ENCODE measurements at places on chromosomes 5 and 9.
A peak's percentile ranks its signal among the peaks of the same experiment; 100 is the strongest.

DNA sequence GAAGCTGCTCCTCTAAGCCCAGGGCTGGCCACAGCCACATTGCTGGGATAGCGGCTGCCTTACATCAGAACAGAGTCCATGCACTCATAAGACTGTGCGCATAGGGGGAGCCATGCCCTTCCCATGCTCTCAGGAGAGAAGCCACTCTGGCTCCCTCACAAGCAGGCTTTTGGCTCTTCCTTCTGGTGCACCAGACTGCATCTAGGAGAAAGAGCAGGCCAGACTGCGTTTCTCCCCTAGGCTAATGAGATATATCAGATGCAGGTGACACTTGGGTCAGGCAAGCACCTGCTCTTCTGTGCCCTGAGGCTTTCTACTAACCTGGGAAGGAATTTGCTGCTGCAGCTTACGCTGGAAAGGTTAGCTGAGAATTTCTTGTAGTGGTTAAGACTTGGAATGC is 43.2 kb upstream of the BRINP1 start:
- DNase-seq, result no peak

DNA sequence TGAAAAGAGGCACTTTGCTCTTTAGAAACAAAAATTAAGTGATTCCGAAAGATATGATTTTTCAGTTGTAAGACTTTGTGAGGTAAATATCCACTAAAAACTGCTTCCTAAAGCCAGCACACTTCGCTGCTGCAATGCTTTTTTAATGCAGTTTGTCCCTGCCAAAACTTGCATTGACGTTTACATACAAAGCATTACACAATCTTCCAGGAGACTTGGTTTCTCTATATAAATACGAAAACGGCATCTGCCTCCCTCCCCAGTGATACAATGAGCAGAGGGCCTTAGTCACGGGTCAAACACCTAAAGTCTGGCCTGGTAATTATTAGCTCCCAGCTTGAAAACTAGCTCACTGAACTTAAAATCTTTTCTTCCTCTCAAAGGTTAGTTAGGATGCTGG is 170.7 kb downstream of the TSSK1B start:
- no peak for DNase-seq

GRCh38 chr5:30838936-30839496 is 354.5 kb upstream of the CDH6 start:
- no peak for DNase-seq

DNA sequence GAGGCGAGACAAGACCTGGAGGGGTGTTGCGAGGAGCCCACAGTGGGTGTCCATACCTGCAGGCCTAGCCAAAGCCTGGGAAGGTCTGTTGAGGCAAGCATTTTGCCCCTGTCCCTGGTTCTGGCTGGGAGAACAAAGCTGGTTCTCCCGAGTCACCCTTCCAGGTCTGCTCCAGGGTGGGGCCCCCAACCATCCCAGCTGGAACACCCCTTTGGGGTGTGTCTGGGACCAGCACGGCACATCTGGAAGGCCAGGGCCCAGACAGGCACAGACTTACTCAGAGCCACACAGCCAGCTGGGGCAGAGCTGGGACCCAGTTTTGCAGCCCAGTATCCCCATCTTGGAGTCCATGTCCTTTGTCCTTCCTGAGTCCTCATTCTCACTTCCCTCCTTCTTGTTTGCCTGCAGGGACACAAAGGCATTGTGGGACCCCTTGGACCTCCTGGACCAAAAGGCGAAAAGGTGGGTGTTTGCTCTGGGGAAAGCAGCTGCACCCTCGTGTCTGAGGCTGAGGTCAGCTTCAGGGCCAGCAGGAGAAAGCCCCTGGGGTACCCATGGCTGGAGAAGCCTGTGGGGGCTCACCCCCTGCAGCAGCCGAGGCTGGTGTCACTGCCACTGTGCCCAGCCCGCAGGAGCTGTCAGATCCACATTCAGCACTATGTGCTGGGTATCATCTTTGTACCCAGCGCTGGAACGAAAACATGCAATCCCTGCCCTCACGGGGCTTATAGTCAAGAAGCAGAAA is 38.4 kb upstream of the ORM1 start:
- no peak for DNase-seq

DNA sequence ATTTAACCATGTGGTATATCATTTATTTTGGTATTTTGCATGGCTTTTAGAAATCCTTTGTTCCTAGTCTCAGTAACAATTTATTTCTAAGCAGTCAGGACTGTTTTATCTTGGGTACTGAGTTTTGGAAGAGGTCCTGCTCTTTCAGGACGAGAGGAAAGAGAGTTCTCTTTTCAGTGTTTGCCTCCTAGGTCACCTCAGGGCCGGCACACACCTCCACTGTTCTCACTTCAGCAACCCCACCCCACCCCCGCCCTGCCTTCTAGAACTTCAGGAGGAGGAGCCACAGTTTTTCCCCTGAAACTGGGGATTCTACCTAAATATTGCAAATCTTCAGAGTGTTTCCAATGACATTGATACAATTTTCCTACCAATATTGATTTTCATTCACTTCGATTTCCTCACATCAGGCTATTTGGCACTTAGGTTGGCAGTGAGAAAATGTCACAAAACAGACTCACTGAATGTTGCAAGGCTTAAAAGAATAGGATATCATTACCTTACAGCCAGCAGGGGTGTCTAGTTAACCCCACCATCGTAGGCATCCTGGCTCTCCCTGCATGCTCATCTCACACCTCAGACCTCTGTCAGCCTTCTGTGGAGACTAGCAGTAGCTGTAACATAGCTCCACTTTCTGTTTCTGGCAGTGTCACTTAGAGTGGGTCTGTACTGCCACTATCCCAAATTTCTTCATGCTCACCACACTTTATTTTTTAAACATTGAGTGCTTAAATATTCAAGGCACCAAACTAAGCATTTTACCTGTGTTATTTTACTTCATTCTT is 5.4 kb downstream of the IGIP start:
- no peak for DNase-seq

GRCh38 chr9:2317591-2317990 is 302.4 kb downstream of the SMARCA2 start:
- DNase-seq, result no peak

GRCh38 chr5:30572279-30572678 is 621.2 kb upstream of the CDH6 start:
- no peak for DNase-seq

- no peak for DNase-seq
These were observed 47.5 kb downstream of the EXD3 start for GRCh38 chr9:137375321-137376058.

DNA sequence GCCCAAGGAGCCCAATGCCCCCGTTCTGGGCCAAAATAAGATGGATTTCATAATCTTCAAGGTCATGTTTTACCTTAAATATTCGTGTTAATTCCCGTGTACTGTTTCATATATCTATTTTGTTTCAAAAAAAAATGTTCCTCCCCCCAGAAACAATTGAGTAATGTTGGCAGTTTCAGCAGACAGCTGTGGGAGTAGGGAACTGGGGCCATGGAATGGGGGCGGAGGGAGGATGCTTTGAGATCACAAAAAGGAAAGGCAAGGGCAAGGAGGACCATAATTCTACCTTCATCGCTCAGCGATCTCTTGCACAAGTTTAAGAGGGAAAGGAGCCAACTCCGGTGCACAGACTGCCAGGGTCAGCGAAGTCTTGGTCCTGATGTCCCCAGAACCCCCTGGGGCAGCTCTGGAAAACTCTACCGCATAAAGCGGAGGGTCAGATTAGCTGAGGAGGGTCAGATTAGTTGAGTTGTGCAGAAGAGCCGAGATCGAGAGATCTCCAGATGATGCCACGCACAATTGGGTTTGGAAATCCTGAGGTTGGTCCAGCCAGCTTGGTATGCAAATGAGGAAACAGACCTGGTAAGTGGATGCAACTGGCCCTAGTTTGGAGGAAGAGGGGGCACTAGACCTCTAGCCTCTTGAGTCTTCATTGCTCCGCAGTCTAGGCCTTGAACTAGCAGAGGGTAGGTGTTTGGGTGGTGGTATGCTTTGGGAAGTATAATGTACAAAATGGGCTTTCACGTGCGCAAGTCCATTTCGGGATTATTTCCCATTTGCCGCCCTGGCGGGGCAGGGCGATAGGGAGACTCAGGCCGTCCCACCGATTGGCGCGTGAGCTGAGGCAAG is 24.0 kb downstream of the CDKN2A start:
- DNase-seq, result no peak

- no peak for DNase-seq
These were observed 205.0 kb upstream of the ACTBL2 start for GRCh38 chr5:57687596-57687995.

DNA sequence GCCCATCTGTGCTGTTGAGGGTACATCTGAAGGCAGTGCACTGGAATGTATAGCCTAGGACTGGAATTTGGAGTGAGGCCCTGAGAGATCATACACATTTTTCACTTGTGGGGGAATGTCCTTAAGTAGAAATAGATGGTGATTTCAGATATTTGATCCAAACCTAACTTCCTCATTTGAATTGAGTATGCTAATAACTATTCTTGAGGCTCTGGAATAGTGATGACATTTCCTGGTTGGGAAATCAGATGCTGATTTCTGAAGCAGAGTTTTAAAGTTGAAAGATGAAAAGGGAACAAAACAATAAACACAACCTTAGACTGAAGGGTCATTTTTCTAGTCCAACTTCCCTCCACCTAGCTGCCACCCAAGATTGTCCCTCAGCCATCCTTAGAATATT is 163.0 kb upstream of the CCDC152 start:
- no peak for DNase-seq

DNA sequence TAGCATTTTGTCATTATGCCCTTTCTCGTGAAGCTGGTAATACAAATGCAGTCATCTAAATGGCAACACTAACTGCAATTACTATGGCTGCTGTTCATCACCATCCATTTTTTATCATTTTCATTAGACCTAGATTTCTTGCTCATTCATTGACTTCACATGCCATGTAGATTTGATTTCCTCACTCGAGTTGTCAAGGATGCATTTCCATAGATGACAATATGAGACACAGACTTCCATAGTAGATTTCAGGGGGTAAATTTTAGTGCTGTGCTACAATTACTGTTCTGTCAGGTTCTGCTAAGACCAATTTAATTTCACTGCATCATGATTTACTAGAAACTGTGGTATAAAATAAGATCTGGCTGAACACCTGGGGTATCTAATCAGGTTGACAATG is 589.2 kb downstream of the SEMA5A start:
- no peak for DNase-seq

DNA sequence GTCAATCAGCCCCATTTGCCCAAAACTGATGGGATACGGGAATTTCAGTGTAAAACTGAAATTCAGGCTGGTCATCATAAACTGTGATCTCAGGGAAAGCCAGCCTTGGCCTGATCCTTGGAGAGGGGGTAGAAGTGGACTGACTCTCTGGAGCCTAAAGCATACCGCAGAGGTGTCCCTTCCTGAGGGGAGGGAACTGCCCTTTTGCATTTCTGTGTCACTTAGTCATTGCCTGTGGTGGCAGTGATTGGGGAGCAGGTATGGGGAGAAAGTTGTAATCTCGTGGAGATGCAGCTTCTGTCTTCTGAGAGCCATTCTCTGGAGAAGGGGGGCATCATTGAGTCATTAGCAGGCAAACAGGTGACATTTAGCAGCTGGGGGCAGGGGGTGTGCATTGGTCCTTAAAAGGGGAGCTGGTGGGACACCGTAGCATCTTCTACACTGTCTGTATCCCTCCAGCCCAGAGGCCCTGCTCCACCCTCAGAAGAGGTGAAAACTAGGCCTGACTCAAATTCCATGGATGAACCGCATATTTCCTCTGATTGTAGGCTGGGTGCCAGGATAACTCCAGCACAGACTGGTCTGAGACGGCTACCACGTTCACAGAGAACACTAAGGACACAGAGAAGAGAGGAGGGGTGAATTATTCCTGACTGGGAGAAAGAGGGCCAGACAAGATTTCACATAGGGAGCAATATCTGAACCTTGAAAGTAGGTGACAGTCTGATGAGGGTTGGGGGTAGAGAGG is 143.3 kb downstream of the SEC61B start:
- DNase-seq, result no peak

DNA sequence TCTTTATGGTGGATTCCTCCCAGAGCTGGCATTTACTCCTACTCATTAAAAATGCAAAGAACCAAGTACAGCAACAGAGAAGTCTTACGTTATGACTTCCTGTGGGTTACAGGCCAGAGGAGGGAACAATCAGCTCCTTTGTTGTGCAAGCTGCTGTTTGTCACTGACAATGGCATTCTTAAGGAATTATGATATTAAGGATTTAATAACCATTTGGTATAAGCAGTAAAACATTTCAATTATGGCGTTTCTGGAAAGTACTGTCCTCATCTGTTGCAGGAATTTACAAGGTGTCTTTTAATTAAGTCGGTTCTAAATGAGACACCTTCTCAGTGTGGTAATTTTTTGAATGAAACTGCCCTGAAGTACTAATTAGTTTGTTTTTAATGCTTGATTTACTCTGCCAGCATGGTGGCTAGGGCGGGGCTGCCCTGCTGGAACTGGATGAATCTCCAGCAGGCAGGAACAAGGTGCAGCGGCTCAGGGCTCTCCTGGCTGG is 49.1 kb upstream of the VDAC1 start:
- no peak for DNase-seq

GRCh38 chr5:121399879-121400278 is 451.8 kb upstream of the FTMT start:
- no peak for DNase-seq

GRCh38 chr5:76269259-76269931 is 133.7 kb upstream of the IQGAP2 start:
- peak; percentile 35 for DNase-seq

- DNase-seq, result no peak
These were observed 7.5 kb upstream of the GPX3 start for GRCh38 chr5:151012862-151013261.

DNA sequence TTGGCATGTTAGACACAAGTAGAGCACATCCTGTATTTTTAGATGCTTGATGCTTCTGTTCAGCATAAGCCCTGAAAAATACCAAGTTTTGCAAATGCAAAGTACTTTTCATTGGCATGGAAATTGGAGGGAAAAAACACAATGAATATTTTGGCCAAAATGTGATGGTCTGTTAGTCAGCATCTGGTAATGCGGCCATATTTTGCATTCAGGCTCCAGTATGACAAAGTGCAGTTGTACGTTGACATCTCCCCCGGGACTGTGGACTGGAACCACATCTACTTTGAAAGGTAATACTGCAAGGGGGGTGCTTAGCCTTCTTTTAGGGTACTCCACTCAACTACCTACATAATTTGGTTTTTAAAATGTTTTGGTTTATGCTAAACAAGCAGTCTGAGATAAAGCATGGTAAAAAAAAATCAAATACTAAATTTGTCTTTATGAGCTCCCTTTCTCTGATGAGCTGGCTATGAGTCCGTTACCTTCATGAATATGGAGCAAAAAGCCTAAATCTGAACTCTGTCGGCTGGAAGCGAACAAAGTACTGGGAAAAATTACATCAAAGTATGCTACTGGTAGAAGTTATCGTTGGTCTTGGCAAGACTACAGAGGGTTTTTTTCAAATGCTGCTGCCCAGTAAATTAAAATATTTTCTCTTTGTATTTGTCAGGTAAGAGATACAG is 297.0 kb downstream of the ARHGEF28 start:
- no peak for DNase-seq

GRCh38 chr5:5658226-5658625 is 235.7 kb downstream of the ICE1 start:
- no peak for DNase-seq

DNA sequence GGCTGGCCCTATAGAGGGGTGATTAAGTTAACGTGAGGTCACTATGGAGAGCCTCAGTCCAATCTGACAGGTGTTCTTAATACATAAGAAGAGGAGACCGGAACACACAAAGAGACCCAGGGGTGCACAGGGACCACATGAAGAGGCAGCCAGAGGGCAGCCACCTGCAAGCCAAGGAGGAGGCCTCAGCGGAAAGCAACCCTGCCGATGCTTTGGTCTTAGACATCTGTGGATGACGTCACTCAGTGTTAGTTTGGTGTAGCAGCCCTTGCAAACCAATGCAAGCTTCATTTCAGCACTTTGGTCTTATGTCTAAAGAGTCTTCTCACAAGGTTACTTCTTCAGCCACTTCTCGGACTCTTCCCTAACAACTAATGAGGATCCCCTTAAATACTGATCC is 47.6 kb upstream of the GRHPR start:
- DNase-seq, result peak; percentile 77

All from GM10248 (cell line).